Head of caudate nucleus (tissue), 42 donors: ENCODE measurements at places on chromosomes 2 and 18.

DNA sequence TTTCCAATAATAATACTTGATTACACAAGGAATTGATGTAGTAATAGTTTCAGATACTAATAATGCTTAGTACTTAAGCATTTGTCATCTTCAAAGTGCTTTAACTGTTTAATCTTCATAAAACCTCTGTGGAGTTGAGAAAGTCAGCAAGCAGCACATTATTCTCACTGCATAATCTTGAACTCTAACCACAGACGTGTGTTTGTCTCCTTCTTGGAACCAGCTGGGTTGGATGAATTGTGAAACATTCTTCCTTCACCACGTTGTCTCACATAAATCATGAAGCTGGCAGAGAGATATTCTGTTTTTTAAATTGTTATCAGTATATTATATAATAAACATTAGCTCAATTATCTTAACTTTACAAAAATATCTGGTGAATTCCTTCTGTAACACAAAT is 55.1 kb upstream of the LDAH start:
- no peak for DNase-seq

DNA sequence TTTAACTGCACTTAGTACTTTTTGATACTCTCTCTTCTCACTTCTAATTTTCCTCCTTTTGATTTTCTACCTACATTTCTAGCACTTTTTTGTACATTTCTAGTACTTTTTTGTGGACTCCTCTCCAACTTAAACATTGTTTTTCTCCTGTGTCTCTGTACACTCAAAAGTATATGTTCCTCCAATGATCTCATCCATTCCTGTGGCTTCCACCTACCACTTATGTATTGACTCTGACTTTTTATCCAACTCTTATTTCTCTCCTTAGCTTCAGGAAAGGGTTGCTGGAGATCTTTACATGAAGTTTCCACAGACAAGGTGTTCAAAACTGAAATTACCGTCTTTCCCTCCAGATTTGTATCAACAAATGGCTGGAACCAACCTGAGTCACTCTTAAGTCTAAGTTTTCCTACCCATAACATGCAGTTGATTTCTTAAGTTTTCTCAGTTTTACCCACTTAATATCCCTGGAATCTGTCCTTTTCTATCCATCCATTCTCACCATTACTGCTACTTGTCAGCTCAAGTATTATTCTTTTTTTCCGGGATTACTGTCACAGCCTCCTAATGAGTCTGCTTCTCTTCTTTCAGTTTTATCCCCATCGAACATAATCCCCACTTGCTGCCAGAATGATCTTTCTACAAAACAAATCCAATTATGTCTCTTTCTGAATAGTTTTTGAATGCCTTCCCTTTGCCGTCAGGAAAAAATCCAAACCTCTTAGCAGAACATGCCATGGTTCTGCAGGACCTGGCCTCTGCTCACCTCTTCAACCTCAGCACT is 22.6 kb upstream of the PELI1 start:
- no peak for DNase-seq

- DNase-seq = no peak
Observed at GRCh38 chr2:3192920-3193319, 184.7 kb downstream of the EIPR1 start.

DNA sequence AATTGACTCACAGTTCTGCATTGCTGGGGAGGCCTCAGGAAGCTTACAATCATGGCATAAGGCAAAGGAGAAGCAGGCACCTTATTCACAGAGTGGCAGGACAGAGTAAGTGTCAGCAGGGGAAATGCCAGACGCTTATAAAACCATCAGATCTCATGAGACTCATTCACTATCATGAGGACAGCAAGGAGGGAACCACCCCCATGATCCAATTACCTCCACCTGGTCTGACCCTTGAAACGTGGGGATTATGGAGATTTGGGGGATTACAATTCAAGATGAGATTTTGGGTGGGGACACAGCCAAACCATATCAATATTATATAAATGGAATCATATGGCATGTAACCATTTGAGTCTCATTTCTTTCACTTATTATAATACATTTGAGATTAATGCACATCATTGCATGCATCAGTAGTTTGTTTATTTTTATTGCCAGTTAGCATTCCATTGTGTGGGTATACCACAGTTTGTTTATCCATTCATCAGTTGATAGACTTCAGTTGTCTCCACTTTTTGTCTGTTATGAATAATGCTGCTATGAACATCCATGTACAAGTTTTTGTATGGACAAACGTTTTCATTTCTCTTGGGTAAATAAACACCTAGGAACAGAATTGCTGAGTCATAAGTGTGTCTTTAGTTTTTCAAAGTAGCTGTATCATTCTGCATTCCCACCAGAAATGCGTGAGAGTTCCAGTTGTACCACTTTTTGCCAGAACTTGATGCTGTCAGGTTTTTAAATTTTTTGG is 5.8 kb upstream of the SRBD1 start:
- no peak for DNase-seq

DNA sequence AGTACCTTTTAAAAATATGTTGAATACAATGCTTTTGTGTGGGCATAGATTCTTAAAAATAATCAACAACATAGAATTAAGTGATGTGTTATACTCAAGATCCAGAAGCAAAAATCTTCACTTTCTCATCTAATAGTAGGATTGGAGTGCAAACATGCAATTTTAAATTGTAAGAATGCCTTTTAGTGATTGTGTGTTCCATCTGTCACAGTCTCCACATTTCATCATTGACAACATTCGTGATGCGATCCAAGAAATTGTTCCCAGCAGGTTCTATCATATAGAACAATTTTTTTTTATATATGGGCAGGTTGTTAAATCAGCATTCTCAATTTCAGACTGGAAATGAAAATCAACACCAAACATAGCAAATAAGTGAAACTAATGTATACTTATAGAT is 1671.8 kb upstream of the SLC39A10 start:
- DNase-seq = no peak

GRCh38 chr2:201406077-201406662 is 45.1 kb downstream of the TRAK2 start:
- DNase-seq = no peak

DNA sequence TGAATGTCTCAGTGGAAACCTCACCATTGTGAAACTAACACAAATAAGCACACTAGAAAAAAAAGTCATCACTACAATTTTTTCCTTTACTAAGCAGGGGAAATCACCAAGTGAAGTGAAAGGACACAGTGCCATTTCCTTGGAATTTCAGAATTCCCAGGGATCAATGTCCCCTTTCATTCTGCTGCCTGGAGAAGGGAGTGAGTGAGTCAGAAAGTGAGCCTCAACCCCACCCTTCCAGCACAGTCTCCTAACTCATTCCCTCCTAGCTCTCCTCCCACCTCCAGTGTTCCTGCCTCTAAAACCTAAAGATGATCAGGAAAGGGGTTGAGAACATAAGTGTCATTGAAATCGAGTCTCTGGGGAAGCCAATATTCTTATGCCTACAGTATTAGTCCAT is 608.5 kb downstream of the RNF144A start:
- no peak for DNase-seq

GRCh38 chr2:187118331-187119099 is 269.5 kb upstream of the ZSWIM2 start:
- DNase-seq = no peak

DNA sequence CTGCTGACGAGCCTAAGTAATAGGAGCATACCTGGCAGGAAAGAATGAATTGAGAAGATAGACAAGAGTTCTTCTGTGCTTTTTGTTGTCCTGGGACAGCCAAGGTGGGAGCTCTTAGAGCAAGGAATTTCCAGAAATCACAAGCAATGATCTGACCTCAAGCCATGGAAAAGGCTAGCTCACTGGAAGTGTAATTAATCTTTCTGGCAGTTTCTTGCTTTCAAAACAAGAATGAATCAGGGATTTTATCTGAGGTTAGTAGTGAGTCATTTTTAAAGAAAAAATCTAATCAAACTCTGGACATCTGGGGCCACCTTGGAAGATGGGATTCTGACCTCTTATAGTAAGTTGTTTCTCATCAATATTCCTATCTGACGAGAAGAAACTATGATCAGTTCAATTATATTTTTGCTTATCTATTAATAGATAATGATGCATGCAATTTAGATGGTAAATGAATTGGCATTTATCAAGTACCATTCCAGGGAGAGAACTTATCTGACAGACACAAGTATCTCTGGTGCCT is 98.0 kb downstream of the ADCYAP1 start:
- no peak for DNase-seq

DNA sequence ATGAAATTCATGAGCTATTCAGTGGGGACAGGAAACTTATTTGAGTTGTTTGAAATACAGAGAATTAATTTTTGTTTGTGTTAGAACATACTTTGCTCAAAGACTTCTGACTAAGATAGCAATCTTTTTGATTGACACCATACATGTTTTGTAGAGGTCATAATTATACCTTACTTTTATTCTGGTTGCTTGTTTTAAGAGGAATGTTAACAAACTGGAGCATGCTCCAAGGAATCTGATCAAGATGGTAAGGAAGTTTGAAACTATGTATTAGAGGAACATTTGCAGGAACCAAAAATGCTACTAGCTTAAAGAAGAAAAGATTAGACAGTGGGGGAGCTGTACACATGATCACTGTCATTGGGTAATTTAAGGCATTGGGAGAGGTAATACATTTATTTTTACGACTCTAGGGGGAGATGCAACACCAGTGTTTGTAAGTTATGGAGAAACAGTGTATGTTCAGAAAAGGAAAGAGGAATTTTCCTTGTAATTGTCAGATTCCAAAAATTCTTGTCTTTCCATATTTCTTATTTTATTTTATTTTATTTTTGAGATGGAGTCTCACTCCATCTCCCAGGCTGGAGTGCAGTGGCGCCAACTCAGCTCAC is 8.0 kb downstream of the AGFG1 start:
- no peak for DNase-seq

GRCh38 chr2:168194784-168195522 is 52.4 kb downstream of the STK39 start:
- DNase-seq = no peak

- no peak for DNase-seq
Observed at GRCh38 chr2:9883897-9884296, 40.6 kb downstream of the TAF1B start.

DNA sequence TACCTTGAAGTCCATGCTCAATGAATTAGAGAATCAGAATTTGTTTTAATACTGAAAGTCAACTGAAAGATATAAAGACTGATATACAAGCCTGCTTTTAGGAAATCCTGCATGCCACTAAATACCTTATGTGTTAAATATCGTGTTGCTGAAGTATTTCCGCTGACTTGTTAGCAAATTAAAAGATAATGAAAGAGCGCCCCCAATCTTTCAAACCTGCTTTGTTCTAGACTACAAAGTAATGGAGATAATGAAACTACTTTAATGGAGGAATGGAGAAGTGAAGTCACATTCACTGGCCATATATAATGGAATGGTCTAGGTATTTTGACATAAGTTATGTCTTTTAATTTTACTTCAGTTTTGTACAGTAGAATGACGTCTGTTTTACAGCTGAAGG is 95.7 kb downstream of the ASXL3 start:
- DNase-seq = no peak
